Cerebellum (tissue), 4 donors: ENCODE measurements at places on chromosomes 11 and 22. TPM values are rescaled to one million over a fixed set of nuclear protein-coding genes. Genes with fewer than 3 reads are reported as not detected.

- DNase-seq = no peak
These were observed 23.1 kb upstream of the PSMA1 start for GRCh38 chr11:14543260-14543659.

DNA sequence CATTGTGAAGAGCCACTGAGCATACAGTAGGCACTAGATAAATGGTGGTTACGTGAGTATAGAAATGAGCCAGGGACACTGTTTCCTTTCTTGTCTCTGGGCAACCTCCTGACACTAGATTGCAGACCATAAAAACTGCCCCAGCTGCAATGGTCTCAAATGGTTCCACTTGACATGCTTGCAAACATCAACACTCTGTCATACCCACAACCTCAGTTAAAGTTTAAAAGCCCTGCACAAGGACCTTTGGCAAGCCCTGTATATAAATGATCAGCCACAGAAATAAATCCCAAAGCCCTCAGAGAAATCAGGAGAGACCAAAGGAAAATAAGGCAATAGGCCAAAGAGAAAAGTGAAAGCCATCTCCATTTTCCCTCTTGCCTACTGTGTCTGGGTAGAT lies 20.7 kb downstream of the PLEKHA7 start:
- no peak for DNase-seq

GRCh38 chr11:116730241-116730561 lies 42.6 kb downstream of the BUD13 start:
- no peak for DNase-seq

- no peak for DNase-seq
These were observed 26.7 kb downstream of the ARRB1 start for GRCh38 chr11:75324740-75325139.

The OR5B21 gene
- not detected for total RNA-seq

The MFRP gene
- not detected for total RNA-seq

GRCh38 chr11:125953401-125953935 lies 7.6 kb downstream of the VSIG10L2 start:
- DNase-seq = no peak

The MOGAT2 gene
- total RNA-seq = 0.27 TPM

GRCh38 chr11:103877221-103877620 lies 159.2 kb upstream of the DDI1 start:
- no peak for DNase-seq

DNA sequence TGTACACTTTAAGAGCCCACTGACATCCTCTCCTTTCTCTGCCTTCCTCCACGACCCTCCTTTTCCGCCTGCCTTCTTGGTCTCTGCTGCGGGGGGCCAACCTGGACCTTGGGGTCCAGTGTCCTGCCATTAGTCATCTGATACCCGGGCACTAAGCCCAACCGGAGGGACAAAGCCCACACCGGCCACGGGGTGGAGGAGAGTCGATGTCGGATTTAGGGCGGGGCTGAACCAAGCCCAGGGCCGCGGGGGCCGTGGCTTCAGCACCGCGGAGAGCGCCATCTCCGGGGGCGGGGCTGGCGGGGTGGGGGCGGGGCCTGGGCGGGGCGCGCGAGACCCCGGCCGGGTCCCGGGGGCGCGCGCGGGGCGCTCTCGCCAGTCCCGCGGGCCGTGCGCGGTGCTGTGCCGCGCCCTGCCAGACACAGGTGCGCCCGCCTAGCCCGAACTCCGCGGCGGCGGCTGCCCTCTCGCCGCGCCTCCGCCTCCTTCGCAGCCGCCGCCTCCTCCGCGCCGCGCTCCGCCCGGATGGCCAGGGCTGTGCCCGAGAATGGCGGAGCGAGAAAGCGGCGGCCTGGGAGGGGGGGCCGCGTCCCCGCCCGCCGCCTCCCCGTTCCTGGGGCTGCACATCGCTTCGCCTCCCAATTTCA lies at the start of gene MAPK8IP1:
TSS of gene MAPK8IP1 (plus strand) at position 378 of the 647 bp plus-strand sequence. CDS start at position 548, 170 bp downstream.
- DNase-seq = peak; percentile 91

DNA sequence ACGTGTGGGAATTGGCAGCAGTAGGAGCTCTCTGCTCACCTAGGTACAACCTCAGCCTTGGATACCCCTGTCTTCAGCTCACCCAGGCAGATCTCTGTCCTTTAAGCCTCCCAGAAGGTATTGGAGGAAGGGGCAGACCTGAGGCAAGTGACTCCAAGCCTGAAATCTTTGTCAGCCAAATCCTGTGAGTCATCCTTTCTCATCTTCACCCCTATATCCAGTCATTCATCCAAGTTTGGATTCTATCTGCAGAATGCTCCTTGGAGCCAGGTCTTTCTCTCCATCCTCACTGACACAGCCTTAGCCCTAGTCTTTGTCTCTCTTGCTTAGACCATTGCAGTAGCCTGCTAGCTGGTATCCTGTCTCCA lies 10.4 kb upstream of the THY1 start:
- DNase-seq = no peak

The TCN2 gene
- 24.9 TPM for total RNA-seq

- no peak for DNase-seq
These were observed 8.8 kb upstream of the MED17 start for GRCh38 chr11:93775289-93775688.

DNA sequence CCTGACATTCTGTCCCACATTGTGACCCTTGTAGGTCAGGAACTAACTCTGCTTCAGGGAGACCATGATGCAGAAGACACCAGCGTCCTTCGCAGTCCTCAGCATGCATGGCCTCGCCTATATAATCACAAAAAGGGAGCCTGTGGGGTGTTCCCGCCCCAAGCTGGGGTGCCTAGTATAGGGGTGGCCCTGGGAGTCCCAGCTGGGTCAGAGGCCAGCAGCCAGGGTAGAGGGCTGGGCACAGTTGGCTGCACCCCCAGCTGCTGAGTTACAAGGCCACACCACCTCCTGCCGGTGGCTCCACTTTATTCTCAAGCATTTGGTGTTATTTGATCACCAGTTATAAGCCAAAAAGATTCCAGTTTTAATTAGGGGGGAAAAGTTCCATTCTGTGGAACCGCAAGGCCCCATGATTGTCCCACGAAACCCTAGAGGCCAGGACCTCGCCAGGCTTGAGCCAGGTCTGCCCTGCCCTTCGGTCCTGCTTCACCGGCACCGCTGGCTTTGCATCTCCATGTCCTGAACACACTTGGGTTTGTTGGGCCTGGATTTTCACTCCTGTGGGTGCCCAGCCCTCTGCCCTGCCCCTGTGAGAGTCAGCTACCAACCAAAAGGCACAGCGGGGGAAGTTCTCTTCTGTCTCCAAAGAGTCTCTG lies 15.0 kb upstream of the GNB1L start:
- DNase-seq = no peak

GRCh38 chr11:111366560-111367410 lies 12.3 kb downstream of the POU2AF1 start:
- DNase-seq = no peak

The POTEH gene
- total RNA-seq = not detected

DNA sequence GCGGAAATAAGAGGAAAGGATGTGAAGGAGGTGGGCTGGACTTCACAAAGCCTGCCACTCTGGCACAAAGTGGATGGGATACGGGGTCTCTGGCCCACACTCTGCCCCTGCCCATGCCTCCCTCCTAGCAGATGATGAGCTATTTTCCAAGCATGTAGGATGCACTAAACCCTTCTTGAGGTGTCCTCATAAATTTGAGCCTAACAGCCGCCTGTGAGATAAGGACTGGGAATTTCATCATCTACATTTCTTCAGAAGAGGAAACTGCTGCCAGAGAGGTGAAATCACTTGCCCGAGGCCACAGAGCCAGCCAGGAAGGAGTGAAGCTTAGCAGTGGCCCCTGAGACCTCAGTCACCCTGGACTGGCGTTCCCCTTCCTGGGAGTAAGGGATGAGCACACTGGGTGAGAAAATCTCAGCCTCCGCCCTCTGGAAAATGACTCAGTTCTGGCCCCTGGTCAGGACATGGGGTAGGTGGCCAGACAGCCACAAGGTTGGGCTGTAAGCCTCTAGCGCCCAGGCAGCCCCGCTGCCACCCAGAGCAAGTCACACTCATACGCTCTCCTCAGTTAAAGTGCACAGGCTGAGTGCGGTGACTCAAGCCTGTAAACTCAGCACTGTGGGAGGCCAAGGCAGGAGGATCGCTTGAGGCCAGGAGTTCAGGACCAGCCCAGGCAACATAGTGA lies 27.9 kb downstream of the MB start:
- no peak for DNase-seq

The CRYBB2 gene
- total RNA-seq = not detected

The KIAA1671 gene
- total RNA-seq = 9.5 TPM

DNA sequence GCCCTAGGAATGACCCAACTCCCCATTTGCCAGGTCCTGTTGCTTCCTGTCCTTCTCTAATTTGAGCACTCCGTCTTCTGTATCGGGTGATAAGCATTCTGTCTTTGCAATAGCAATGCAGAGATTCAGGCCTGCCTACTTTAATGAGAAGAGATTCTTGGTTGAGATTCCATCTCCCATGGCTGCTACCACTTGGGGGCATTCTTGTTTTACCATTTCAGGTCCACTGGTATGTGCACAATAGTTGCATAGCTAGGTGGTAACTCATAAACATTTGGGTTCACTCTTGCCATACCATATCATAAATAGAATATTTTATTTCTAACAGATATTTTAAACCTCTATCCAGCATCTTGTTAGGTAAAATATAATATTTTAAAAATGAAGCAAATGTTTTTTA lies 34.4 kb upstream of the CALCB start:
- DNase-seq = no peak

- DNase-seq = no peak
These were observed 18.3 kb upstream of the SLC5A1 start for GRCh38 chr22:32024796-32025195.

GRCh38 chr11:45141171-45141570 lies 5.3 kb upstream of the PRDM11 start:
- DNase-seq = no peak

DNA sequence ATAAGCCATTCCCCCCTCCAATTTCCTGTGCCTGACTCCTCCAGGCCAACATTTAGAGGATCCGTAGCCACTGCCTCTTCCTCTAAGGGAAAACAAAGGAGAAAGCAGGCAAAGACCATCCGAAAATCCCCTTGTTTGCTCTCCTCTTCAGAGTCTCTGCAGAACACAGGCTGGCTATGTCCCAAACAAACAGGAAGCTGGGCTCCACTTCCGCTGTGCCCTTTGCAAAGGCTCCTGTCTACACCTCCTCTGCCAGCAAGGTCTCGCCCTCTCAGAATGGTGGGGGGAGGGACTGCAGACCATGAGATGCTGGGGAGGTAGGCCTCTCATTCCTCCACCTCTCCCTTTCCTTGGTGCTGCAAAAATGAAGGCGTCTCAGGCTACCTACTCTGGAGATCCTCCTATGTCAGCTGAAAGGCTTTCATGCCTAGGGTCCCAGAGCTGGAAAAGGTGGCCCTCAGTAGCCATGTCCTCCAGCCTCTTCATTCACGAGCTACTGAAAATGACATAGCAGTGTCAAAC lies 596.2 kb downstream of the BUD13 start:
- no peak for DNase-seq

The HPX gene
- total RNA-seq = 4.4 TPM

- DNase-seq = no peak
These were observed 38.1 kb upstream of the MUC5AC start for GRCh38 chr11:1119604-1120146.

- no peak for DNase-seq
These were observed 57.2 kb downstream of the INSC start for GRCh38 chr11:15171956-15172355.

DNA sequence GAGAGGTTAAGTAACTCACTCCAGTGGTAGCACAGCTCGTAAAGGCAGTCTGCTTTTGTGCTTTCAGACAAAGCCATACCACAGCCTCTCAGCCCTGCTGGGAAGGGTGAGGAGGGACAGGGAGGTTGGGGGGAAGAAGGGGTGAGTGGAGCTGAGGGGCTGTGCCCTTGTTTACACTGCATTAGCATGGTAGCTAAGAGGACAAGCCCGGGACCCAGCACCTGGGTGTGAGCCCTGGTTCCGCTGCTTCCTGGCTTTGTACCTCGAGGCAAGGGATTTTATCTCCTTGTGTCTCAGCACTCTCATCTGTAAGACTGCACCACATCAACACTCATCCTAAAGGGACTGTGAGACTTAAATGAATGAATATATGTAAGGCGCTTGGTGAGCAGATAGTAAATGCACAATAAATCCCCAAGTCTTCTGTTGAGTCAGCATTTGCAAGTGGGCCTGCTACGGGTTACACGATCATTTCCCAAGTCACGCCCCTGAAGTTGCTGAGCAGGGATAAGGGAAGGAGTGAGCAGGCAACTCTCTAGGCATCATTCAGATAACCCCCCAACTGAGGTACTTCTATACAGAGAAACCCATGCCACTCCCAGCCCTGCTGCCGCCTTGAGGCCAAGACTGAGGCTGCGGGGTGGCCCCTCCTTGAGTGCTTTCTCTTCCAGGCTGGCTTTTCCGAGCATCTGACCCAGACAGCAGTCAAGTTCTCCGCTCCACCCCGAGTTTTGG lies 7.5 kb downstream of the RASD2 start:
- DNase-seq = no peak

The SEC14L2 gene
- total RNA-seq = 5.5 TPM

DNA sequence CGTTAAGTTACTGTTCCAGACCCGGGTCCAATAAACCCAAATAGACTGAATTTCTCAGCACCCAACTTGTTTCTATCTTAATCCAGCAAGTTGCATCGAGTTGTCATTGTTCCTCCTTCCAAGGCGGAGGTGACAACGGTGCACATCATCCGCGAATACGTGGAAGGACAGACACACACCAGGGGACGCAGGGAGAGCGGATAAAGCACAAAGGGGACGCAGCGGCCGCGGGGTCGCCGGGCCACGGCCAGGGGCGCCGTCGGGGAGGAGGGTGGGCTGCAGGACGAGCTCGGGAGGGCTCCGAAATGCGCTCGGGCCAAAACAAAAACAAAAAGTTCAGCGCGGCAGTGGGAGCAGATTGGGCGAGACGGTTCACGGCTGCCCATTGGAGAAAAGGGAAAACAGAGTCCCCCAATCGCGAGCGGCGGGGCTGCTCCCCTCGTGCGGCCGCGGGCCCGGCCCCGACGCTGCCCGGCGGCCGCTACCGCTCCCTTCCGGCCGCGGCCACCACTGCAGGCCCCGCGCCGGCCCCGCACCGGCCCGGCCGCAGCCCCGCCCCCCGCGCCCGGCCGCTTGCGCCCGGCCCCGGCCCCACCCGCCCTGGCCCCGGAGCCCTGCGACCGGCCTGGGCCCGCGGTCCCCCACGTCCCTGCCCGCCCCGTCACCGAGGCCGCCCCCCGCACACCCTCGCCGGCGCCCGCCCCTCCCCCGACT lies 518 bp downstream of the KMT5B start:
- DNase-seq = peak; percentile 76

The OR8H1 gene
- not detected for total RNA-seq

GRCh38 chr11:3119141-3119821 lies 45.8 kb downstream of the OSBPL5 start:
- no peak for DNase-seq

- no peak for DNase-seq
These were observed 708.0 kb upstream of the ARHGAP42 start for GRCh38 chr11:99979042-99979441.

GRCh38 chr22:24514241-24515026 lies 19.3 kb downstream of the UPB1 start:
- DNase-seq = no peak

GRCh38 chr22:24025475-24025874 lies 14.4 kb downstream of the CABIN1 start:
- DNase-seq = no peak

DNA sequence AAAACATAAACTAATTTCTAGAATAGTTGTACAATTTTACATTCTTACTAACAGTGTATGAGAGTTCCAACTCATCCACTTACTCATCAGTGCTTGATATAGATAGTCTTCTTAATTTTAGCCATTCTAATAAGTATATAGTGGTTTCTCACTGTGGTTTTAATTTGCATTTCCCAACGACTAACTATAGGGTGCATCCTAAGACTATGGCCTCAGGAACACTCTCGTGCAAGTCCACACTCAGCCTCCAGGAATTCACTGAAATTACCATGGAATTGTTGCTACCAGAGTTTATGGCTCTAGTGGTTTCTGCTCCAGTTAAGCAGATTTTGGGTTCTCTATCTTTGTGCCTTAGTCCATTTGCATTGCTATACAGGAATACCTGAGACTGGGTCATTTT lies 60.1 kb upstream of the GUCY1A2 start:
- DNase-seq = no peak

The SLC22A12 gene
- not detected for total RNA-seq
